T follicular helper cell (primary cell): ENCODE measurements at places on chromosomes 2 and 18.
A peak's percentile ranks its signal among the peaks of the same experiment; 100 is the strongest.

DNA sequence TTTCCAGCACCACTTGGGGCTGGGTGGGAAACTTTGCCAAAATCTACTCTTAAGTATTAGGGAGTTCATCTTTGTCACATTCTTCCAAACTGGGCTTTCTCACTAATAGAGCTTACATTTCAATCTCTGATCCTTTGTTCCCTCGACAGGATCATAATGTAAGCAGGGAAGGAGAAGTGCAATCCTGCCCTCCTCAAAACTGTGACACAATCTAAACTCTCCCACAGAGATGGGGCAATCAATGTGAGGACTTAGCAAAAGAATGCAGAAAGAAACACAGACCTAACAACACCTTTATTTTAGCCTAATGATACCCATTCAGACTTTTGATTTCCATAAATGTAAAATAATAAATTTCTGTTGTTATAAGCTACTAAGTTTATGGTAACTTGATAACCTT, 40.8 kb downstream of the DSEL start:
- no peak for DNase-seq

DNA sequence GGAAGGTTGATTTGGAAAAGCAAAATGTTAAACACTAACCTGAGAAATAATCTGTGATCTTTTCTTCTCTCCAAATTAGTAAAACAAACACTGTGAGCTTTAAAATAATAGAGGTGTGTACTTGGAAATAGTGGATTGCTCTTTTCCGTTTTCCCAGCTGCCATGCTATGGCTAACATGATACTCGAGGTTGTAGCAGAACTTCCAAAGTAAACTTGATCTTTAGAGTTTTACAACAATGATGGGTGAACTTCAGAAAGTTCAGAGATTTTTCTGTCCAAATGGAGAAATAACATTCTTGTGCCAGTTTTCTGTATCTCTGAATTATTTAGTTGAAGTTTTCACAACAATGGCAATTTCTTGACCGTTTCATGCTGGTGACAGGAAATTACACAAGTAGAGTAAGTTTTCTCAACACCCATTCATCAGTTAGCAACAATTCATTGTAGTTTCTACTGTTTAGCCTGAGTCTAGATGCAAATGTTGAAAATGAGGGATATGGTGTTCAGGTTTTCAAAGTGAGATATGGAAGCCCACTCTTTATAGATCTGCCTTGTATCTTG, 135.3 kb upstream of the CTAGE1 start:
- no peak for DNase-seq

- no peak for DNase-seq
Observed at GRCh38 chr2:239341146-239341732, 59.6 kb downstream of the HDAC4 start.

- no peak for DNase-seq
Observed at GRCh38 chr2:30277582-30277981, 46.2 kb downstream of the LBH start.

- DNase-seq = no peak
Observed at GRCh38 chr2:201403880-201404279, 46.7 kb upstream of the FLACC1 start.

- DNase-seq = no peak
Observed at GRCh38 chr2:196489371-196489770, 150.1 kb upstream of the CCDC150 start.

- DNase-seq = no peak
Observed at GRCh38 chr2:231563378-231563961, 29.2 kb upstream of the TEX44 start.

DNA sequence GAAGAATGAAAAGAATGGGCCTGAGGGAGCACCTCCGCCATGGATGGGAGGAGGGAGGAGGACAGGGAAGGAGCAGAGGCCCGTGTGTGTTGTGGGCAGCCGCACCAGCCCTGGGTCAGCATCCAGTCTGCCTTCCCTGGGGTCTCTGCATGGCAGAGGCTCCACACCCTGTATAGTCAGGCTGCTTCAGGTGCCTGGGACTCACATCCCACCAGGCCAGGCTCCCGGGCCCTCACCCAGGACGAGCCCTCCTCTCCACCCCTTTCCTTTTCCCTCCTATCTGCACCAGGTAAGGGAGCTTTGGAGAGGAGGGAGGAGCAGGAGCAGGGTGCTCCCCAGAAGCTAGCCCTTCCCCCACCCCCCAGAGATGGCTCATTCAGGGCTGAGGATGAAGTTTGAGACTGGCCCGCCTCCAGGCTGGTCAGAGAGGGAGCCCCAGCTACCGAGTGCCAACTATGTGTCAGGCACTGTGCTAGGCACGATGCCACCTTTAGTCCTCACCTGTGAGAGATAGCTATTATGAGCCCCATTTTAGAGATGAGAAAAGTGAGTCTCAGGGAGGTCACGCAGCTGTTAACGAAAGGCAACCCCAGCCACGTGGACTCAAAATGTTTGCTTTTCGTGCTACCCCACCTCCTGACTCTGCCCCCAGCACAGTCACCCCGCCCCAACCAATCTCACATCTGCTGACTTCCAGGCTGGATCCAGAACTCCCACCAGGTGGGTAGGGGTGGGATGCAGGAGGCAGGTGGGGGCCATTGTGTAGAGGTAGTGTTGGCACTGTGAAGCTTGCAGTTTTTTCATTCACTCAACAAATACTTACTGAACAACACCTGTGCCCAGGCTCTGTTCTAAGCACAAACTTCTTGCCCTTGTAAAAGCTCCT, 242.1 kb downstream of the DYSF start:
- DNase-seq = no peak

DNA sequence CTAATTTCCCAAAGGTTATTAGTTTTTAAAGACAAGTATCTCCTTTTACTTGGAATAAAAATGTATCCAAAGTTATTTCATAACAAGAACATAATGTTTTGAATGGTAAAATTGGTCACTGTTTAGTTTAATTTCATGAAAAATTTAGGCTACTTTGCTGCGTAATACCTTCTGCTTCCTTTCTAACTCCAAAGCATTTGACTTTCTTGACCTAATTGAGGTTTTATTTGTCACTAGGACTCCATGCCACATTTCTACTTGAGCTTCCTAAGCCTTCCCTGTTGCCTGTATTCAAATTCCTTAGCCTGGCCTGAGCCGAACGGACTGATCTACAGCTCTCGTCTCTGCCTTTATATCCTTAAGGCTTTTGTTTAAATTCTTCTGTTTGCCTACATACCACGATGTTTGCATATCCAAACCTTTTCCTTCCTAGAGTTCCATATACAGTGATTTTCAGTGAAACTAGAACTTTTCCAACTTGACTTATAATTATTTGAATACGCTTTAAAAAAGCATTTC, 25.1 kb downstream of the ARMC9 start:
- no peak for DNase-seq

- DNase-seq = peak; percentile 79
Observed at GRCh38 chr2:208265801-208266552, at the start of gene PIKFYVE. Gene PIKFYVE, plus strand, starts transcription at chr2:208266255. Its CDS starts 5,265 bp downstream, at chr2:208271520.

GRCh38 chr2:46162329-46163097, 134.7 kb upstream of the EPAS1 start:
- no peak for DNase-seq

GRCh38 chr2:75592888-75593287, 32.1 kb upstream of the EVA1A start:
- no peak for DNase-seq

GRCh38 chr18:77422974-77423867, 173.6 kb downstream of the GALR1 start:
- no peak for DNase-seq

- no peak for DNase-seq
Observed at GRCh38 chr2:239277401-239278085, 123.3 kb downstream of the HDAC4 start.

DNA sequence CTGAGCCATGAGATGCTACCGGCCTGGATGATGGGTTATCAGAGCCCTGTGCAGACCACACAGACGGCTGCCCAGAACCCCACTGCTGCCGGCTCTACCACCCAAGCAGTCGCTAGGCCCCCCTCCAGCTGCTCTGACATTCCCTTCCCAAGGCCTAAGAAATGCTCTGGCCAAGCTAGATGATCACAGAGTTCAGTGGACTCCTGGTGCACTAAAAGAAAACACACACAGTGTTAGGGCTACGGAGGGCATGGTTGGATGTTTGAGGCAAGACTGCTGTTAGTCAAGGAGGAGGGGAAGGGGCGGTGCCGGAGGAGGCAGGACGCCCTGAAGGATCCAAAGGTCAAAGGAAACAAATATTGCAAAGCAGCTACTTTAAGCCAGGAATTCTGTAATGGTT, 174.5 kb downstream of the MYCN start:
- no peak for DNase-seq
